ENCODE measurements at places on chromosomes 6 and 20.

DNA sequence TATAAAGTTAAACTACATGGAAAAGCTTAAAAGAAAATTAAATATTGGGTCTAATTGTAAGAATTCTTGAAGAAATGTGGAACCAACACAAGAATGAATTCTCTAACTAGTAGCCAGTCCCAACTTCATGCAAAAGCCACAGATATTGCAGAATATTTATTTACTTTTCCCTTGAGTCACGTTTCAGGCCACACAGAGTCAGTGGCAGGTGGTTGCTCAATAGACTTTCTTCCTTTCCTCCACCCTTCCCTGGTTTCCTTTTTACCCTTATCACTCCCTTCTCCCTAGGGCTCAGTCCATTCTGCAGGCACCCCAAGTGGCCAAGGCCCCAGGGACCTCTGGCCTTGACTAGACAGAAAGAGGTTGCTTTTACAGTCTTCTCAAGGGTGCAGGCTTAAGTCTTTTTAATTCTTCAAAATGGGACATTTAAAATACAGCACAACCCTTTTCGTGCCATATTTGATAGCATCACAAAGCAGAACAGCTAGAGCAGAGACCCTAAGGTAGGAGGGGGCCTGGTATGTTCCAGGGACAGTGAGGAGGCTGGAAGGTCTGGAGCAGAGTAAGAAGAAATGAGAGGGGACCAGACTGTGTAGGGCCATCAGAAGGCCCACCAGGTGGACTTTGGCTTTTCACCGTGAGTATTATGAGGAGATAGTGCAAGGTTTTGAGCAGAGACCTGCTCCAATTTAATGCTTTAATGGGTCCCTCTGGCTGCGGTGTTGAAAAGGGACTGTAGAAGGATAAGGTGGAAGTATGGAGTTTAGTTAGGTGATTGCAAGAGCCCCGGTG is 65.0 kb downstream of the HDDC2 start:
- no peak for DNase-seq

- DNase-seq: no peak
These were observed 190.5 kb downstream of the SLC16A10 start for GRCh38 chr6:111277819-111278218.

- DNase-seq: no peak
These were observed 8.4 kb downstream of the CD40 start for GRCh38 chr20:46126440-46127056.

DNA sequence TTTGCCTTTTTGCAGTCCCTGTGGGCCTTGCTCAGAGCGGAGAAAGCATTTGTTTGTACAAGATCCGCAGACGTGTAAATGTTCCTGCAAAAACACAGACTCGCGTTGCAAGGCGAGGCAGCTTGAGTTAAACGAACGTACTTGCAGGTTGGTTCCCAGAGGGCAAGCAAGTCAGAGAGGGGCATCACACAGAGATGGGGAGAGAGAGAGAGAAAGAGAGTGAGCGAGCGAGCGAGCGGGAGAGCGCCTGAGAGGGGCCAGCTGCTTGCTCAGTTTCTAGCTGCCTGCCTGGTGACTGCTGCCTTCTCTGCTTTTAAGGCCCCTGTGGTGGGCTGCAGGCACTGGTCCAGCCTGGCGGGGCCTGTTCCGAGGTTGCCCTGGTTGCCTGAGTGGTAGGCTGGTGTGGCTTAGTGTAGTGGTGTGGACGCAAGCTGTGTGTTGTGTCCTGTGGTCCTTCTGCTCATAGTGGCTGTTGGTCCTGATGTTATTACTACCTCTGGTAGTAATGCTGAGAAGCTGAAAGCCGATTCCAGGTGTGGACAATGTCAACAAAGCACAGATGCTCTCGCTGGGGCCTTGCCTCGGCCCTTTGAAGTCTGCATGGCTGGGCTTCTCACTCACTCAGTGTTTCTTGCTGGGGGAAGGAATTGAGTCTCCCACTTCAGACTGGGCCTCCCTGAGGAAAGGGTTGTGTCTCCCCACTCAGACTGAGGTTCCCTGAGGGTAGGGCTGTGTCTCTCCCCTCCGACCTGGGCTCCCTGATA is 12.1 kb downstream of the VEGFA start:
- no peak for DNase-seq

GRCh38 chr6:120248451-120248850 is 898.9 kb upstream of the MAN1A1 start:
- no peak for DNase-seq

- DNase-seq: no peak
These were observed 137.0 kb upstream of the AFDN start for GRCh38 chr6:167689751-167690150.

DNA sequence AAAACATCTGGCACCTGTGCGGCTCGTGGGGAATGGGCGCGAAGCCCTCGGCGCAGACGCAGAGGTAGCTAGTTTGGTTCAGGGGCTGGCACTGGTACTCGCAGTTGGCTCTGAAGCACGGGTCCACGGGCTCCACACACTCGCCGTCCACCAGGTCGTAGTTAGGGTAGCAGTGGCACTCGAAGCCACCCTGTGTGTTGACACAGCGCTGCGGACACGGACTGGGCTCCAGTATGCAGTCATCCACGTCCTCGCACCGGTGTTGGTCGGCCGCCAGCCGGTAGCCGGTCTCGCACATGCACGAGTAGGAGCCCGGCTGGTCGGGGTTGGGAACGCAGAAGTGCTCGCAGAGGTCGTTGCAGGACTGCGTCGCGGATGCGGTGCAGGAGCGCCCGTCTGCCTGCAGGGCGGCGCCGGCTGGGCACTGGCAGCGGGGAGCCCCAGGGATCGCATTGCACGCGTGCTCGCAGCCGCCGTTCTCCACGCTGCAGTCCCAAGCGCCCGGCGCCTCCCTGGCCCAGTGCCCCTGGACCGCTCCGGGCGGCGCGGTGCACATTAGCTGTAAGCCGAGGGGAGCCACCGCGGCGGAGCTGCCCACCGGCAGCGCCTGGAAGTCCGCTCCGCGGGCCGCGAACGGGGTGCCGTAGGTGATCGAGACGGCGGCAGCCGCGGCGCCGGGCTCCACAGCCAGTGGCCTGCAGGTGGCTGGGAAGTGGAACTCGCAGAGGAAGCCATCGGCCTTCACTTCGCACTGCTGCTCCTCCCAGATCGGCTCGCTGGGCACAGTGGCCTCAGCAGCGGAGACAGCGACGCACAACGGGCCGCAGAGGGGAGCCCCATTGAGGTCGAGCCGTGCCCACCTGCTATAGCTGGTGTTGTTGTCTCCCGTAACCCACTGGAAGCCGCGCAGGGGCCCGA is 930 bp downstream of the THBD start:
- no peak for DNase-seq

GRCh38 chr6:45964300-45964699 is 51.4 kb downstream of the CLIC5 start:
- no peak for DNase-seq

DNA sequence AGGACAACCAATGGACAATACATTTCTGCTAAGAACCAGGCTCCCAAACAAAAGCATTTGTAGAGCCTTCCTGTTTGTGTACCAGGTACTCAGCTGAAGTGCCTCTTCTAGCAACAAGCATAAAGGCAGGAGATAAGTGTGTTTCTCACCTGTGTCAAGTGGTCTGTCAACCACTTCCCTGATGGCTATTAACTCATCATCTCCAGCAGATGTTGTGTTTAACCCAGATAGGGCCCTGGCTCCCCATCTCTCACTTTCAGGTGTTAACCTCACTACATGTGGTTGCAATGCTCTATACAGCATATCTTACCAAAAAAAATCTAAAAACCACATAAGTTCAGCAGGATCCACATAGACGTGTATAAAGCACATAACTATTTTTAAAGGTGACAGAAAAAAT is 9.6 kb upstream of the IL17A start:
- no peak for DNase-seq

DNA sequence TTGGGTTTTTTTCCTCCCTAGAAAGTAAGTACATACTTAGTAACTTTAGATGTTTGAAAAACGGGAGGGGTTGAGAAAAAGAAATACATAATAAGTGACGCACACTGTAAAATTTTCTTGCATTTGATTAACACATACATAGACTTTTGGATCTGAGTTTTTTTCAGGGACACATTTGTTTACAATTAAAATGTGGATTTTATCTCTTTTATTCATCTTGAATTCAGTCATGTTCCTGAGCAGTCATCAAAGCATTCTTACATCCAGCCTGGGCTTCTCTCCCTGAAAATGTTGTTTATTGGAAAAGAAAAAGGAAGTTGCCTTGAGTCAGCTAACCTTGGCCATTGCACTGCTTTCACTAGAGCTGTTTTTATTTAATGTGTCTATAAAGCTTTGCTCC is 8.7 kb upstream of the RPP40 start:
- no peak for DNase-seq

GRCh38 chr6:2600363-2600762 is 150.4 kb downstream of the MYLK4 start:
- DNase-seq: no peak

- no peak for DNase-seq
These were observed 40.0 kb downstream of the RSPH3 start for GRCh38 chr6:158960026-158960425.

GRCh38 chr20:17933711-17934110 is 34.9 kb downstream of the SNX5 start:
- DNase-seq: no peak

- DNase-seq: no peak
These were observed 21.6 kb upstream of the MYB start for GRCh38 chr6:135159531-135159930.

DNA sequence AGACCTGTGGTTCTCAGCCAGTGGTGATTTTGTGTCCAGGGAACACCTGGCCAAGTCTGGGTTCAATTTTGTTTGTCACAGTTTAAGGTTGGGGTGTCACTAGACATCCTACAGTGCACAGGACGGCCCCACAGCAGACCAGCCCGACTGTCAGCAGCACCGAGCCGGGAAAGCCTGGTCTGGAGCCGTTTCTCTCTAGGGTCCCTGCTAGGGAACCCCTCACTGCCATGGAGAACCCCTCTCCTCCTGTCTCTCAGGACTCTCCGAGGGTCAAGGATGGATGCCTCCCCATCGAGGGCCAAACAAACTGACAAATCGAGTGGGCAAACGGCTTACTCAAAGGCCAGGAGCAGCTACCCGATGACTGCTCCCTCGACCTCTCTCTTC is 15.8 kb upstream of the STX16 start:
- no peak for DNase-seq

- no peak for DNase-seq
These were observed 1.2 kb upstream of the ZNFX1 start for GRCh38 chr20:49278818-49279676.

DNA sequence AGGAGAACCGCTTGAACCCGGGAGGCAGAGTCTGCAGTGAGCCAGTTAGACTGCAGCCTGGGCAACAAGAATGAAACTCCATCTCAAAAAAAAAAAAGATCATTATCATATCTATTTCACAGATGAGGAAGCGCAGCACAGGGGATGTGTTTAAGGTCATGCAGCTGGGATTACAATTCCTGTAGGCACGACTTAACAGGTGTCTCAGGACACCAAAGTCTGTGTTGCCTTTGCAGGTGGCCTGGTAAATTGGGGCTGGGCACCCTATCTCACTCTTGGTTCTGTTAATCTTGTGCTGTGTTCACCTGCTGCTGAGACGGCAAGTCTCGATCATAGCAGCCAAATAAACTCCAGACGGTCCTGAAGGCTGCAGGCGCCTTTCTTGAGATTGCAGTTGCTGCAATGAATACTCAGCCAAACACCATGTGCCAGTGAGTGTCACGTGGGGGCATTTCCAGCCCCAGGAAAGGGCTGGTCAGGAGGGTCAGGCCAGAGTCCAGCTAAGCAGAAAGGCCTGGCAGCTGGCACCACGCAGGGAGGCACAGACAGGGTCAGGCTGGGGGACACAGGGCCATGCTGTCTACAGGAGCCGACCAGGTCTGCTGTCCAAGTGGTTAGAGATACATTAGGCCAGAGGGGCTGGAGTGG is 55.8 kb downstream of the FGD2 start:
- no peak for DNase-seq

DNA sequence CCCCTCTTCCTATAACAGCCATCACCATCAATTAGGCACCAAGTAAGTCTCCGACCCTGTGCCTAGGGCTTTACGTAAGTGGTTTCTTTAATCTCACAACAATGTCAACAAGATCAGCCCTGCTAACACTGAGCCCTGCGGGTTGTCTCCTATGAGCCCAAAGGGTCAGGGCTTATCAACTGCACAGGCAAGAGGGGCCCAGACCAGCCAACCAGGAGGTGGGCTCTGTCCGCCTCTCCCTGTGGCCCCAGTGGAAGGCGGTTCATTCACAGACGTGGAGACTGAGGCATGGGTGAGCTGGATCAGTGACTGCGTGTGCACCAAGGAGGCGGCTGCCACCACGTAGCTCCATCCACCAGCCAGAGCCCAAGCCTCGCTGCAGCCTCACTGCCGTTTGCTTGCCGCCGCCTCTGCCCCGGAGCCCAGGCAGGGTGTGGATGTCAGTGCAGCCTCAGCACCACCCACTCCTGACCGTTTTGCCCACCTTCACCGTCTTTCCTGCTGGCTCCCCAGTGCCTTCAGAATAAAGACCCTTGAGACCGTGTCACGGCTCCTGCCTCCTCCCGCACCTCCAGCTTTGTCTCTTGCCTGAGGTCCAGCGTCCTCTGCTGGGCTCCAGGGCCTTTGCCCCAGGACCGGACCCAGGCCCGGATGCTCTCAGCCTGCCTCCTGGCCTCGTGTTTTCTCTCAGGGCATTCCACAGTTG is 78.7 kb downstream of the DLL1 start:
- peak; percentile 5 for DNase-seq

GRCh38 chr6:93584300-93584699 is 164.9 kb upstream of the EPHA7 start:
- no peak for DNase-seq

GRCh38 chr6:43262000-43262779 is 18.9 kb downstream of the TTBK1 start:
- DNase-seq: no peak

- no peak for DNase-seq
These were observed 42.6 kb upstream of the ZNFX1 start for GRCh38 chr20:49320460-49320859.

DNA sequence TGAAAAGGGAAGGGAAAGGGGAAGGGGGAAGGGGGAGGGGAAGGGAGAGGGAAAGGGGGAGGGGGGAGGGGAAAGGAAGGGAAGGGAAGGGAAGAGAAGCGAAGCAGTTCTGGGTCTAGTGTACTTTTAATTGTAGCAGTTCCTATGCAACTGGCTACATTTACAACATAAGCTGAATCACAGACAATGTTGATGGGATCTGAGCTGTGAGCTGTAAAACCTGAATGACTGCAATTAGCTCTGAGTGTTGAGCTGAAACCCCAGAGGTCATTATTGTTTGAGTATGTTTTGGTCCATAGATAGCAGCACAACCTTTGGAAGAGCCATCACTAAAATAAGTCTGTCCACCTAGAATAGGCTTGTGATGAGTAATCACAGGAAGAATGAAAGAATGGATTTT is 7.2 kb upstream of the ABHD12 start:
- DNase-seq: no peak

- no peak for DNase-seq
These were observed 20.7 kb downstream of the B4GALT5 start for GRCh38 chr20:49692941-49693340.

GRCh38 chr6:12645941-12646340 is 70.6 kb upstream of the PHACTR1 start:
- no peak for DNase-seq

GRCh38 chr6:125850361-125850760 is 59.6 kb downstream of the NCOA7 start:
- no peak for DNase-seq

GRCh38 chr6:15421945-15422733 is 176.3 kb downstream of the JARID2 start:
- no peak for DNase-seq

All from activated CD4-positive, alpha-beta T cell treated with anti-CD3 and anti-CD28 coated beads for 1 hour (primary cell).